Stimulated activated CD8-positive, alpha-beta memory T cell treated with anti-CD3 and anti-CD28 coated beads, Interleukin-2, amount 100 ng/mL, for 1 hour (primary cell): ENCODE measurements at places on chromosomes 3 and 15.

DNA sequence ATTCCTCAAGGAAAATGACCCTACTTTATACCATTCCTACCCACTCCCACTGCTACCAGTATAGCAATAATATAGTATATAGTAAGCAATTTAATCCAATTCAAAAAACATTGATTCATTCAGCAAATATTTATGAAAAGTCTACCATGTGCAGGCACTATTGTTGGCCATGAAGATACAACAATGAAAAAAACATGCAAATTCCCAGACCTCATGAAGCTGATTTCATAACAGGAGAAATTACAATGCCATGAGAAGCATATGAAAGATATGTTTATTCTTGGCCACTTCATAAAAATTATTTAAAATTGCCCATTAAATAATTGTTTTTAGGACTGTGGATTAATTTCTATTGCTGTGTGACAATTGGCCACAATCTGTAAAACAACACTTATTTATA is 315.8 kb upstream of the COL8A1 start:
- no peak for DNase-seq

- no peak for DNase-seq
Measured at GRCh38 chr15:25239471-25240345, 199.1 kb downstream of the UBE3A start.

DNA sequence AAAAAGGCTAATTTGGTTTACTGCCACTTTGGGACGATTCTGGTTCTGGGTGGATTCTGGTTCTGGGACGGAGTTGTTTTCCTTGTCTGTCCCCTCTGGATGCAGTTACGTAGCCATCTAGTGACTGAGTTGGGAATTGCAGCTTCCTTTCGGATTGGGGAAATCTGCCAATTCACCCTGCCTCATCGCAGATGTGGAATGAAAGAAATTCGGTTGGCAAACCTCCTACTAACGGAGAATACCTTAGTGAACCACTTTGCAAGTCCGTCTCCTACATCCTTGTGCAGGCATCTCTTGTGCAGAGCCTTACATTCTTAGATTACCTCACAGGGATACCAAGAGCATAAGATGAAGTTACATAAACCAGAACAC is 31.5 kb upstream of the AP4E1 start:
- DNase-seq, result peak; percentile 23

- no peak for DNase-seq
Measured at GRCh38 chr15:28896951-28897350, 11.2 kb downstream of the APBA2 start.

- no peak for DNase-seq
Measured at GRCh38 chr15:88288206-88288605, 31.7 kb upstream of the NTRK3 start.

DNA sequence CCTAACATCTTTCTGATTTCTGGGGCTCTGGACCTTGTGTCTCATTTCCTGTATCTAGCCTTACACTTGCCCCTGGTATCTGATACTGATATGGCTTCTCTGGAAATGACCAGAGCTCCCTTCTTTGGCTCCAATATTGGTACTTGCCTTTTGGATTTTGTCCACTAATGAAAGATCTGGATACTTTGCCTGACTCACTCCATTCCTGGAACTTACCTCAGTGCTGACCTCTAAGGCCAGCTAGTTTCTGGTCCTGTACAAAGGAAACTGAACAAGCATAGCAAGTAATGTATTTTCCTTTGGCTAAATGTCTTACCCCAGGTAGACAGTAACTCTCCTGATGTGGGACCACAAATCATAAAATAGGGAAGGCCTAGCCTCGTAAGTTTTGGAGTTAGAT is 93.8 kb upstream of the SLC4A7 start:
- DNase-seq, result no peak

GRCh38 chr15:70526221-70526973 is 237.0 kb downstream of the UACA start:
- no peak for DNase-seq
